ENCODE measurements at places on chromosomes 12 and 14. TPM values are rescaled to one million over a fixed set of nuclear protein-coding genes. Genes with fewer than 3 reads are reported as not detected.

CELA1 gene
- not detected for total RNA-seq

TMTC2 gene
- 18.3 TPM for total RNA-seq

DNA sequence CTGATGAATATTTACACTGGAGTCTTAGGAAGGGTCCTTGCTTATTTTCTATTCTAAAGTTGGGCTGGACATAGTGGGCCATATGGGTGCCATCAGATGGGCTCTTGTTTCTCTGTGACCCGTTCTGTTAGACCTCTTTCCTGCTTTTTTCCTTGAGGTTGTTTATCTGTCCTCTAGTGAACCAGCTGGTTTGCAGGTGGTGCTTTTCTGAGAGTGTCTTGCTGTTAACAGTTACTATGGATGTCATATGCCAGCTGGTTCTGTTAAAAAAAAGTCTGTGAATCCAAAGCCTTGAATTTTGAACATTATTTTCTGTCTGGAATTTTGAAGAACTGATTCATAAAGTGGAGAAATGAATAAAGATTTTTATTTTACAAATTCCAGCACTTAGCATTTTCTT is 29.2 kb downstream of the ZC3H14 start:
- H3K4me1 ChIP-seq = no peaks in the 10 kb centered on the region
- DNase-seq = no peak
- no peaks in the 10 kb centered on the region for H3K27me3 ChIP-seq
- H3K27ac ChIP-seq = no peak overlapping the region

MYF5 gene
- not detected for total RNA-seq

PRKD1 gene
- total RNA-seq = 10.7 TPM

FLVCR2 gene
- 3.1 TPM for total RNA-seq

PHETA1 gene
- total RNA-seq = 7.1 TPM

DNA sequence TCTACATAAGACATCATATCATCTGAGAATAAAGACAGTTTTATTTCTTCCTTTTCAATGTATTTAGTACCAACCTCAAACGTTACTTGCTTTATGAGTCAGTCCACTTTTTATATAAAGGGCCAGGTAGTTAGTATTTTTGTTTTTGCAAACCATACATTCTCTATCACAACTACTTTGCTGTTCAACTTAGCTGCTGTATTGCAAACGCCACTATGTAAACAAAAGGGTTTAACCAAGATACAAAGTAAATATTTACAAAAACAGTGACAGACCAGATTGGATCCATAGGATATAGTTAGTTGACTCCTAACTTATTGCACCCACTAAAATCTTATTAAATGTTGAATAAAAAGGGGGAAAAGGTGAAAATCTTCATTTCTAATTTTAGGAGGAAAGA is 87.7 kb upstream of the FOXG1 start:
- no peak overlapping the region for H3K4me3 ChIP-seq
- H3K27ac ChIP-seq = no peak overlapping the region
- no peaks in the 10 kb centered on the region for H3K27me3 ChIP-seq
- DNase-seq = no peak
- H3K36me3 ChIP-seq = no peaks in the 10 kb centered on the region

NRXN3 gene
- total RNA-seq = 15.8 TPM

B4GALNT3 gene
- total RNA-seq = 9.7 TPM

GRCh38 chr12:132248453-132249167 is 80.8 kb downstream of the GALNT9 start:
- H3K27ac ChIP-seq = no peak overlapping the region
- H3K27me3 ChIP-seq = peaks cover 15% of the 10 kb centered on the region
- H3K36me3 ChIP-seq = no peaks in the 10 kb centered on the region
- no peaks in the 10 kb centered on the region for H3K4me1 ChIP-seq
- no peak for DNase-seq

- peak overlapping the region; percentile 1 for H3K27ac ChIP-seq
- no peaks in the 10 kb centered on the region for H3K27me3 ChIP-seq
- H3K4me1 ChIP-seq = peaks cover 6% of the 10 kb centered on the region
- no peak for DNase-seq
- no peak overlapping the region for H3K4me3 ChIP-seq
Observed at GRCh38 chr12:62720661-62721330, 214.2 kb downstream of the PPM1H start.

ALG10 gene
- total RNA-seq = 5.1 TPM

PSMD9 gene
- total RNA-seq = 55.1 TPM

DNA sequence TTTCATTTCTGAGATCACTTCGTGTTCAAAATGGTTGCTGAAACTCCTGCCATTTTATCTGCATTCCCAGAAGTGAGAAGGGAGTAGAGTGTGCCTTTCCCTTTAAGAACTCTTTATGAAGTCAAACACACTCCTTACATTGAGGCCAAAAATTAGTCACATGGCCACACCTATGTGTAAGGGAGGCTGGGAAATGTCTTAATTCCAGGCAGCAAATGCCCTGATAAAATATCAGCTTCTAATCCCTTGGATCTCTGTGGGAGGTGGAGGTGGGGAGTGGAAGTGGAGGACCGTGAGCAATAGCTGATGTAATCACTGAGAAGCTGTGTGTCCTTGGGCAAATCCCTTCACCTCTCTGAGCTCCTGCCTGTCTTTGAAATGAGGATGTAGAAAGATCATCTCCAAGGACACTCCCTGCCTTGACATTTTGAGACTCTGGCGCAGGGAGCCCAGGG is 22.7 kb upstream of the ANKRD9 start:
- no peaks in the 10 kb centered on the region for H3K36me3 ChIP-seq
- no peaks in the 10 kb centered on the region for H3K27me3 ChIP-seq
- peak overlapping the region; percentile 96 for H3K27ac ChIP-seq
- H3K4me3 ChIP-seq = no peak overlapping the region
- DNase-seq = no peak
- H3K4me1 ChIP-seq = peaks cover 7% of the 10 kb centered on the region

GRCh38 chr14:95507174-95507573 is 9.3 kb downstream of the SYNE3 start:
- H3K27ac ChIP-seq = peak overlapping the region; percentile 12
- H3K4me3 ChIP-seq = no peak overlapping the region
- peaks cover 45% of the 10 kb centered on the region for H3K4me1 ChIP-seq
- H3K27me3 ChIP-seq = peaks cover 18% of the 10 kb centered on the region
- no peaks in the 10 kb centered on the region for H3K36me3 ChIP-seq

SLCO1A2 gene
- total RNA-seq = not detected

DIO3 gene
- 0.27 TPM for total RNA-seq

GRCh38 chr12:55636116-55636655 is 506 bp upstream of the OR10P1 start:
- H3K27ac ChIP-seq = no peak overlapping the region
- H3K27me3 ChIP-seq = no peaks in the 10 kb centered on the region
- no peak for DNase-seq
- H3K4me1 ChIP-seq = no peaks in the 10 kb centered on the region
- no peak overlapping the region for H3K4me3 ChIP-seq

DNA sequence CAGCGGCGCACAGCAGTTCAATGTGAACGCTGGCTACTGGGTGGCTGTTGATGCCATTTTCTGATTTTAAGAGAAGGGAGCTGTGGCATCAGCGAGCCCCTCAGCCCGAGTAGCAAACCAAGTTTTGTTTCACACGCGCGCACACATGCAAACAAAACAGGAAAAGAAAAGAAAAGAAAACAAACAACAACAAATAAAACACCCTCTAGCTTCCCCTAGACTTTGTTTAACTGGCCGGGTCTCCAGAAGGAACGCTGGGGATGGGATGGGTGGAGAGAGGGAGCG is 540 bp downstream of the PAX9 start:
- H3K4me1 ChIP-seq = no peaks in the 10 kb centered on the region
- no peak for DNase-seq
- H3K4me3 ChIP-seq = peak overlapping the region; percentile 75
- H3K27me3 ChIP-seq = peaks cover 46% of the 10 kb centered on the region
- peaks cover 5% of the 10 kb centered on the region for H3K36me3 ChIP-seq

DNA sequence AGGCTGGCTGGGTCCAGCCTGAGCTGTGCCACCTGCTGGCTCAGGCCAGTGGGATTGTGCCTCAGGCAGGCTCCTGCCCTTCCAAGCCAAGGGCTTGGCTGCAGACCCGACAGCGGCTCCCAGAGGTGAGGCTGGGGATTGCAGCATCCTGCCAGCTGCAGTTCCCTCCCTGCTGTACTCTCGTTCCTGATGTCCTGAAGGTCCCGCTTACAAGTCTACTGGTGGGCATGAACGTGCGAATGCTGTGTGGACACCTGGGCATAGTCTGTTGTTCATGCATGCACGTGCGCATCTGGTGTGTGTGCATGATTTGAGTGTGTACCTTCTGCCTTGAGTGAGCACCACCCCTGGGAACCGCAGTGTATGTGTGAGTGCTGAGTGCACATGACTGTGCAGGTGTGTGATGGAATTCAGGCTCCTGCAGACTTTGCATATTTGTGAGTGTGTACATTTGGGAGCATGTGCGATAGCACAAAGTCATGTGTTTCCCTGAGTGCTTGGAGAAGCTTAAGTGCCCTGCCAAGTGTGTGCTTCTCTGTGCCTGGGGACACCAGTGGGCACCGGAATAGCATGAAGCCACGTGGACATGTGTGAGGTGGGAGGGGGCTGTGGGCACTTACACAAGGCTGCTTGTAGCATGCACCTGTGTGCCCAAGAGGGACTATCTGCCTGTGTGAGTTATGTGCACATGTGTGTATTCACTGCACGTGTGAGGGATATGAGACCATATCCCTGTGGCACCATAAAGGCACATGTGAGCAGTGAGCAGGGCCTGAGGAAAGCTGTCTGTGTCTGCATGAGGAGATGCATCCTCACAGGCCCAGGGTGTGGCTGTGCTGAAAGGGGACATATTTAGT is 19.3 kb upstream of the KRT7 start:
- DNase-seq = no peak
- peaks cover 4% of the 10 kb centered on the region for H3K27me3 ChIP-seq

DNA sequence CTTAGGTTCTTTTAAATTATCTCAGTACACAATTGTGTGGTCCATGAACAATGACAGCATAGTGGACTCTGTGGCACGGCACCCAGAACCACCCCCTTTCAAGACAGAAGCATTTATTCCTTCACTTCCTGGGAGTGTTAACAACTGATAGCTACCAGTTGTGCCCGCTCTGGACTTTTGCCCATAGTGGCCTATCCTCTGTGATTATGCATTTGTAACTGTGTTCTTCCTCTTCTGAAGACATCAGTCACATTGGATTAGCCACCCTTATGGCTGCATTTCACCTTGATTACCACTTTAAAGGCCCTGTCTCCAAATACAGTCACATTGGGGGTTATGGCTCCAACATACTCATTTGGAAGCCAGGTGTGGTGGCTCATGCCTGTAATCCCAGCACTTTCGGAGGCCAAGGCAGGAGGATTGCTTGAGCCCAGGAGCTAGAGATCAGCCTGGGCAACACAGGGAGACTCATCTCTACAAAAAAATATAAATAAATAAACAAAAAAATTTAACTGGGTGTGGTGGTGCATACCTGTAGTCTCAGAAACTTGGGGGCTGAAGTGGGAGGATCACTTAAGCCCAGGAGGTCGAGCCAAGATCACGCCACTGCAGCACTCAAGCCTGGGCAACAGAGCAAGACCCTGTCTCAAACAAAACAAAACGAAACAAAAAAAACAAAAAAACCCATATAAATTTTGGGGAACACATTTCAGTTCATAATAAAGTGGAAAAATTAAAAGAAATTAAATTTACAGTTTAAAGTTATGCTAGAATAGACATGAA is 27.6 kb upstream of the PHC1 start:
- H3K36me3 ChIP-seq = no peaks in the 10 kb centered on the region
- H3K4me1 ChIP-seq = no peaks in the 10 kb centered on the region
- no peak overlapping the region for H3K4me3 ChIP-seq

DNA sequence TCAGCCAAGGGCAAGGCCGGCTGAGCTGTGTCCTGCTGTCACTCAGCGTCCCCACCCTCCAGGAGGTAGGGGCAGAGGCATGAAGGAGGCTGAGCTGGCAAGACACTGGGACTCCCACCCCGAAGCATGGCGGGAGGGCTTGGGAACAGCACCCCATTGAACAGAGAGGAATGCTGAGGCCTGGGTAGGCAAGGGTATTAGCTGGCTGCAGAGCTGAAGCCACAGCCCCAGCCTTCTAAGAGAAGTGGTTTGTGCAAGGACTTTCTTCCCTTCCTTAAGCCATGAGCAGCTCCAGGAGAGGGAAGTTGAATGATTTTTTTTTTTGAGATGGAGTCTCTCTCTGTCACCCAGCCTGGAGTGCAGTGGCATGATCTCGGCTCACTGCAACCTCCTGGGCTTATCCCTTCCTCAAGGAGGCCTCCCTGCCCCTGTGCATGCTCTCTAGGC is 6.6 kb upstream of the CFAP73 start:
- H3K27ac ChIP-seq = no peak overlapping the region
- no peaks in the 10 kb centered on the region for H3K36me3 ChIP-seq
- no peak for DNase-seq
- no peak overlapping the region for H3K4me3 ChIP-seq
- H3K4me1 ChIP-seq = no peaks in the 10 kb centered on the region

DNA sequence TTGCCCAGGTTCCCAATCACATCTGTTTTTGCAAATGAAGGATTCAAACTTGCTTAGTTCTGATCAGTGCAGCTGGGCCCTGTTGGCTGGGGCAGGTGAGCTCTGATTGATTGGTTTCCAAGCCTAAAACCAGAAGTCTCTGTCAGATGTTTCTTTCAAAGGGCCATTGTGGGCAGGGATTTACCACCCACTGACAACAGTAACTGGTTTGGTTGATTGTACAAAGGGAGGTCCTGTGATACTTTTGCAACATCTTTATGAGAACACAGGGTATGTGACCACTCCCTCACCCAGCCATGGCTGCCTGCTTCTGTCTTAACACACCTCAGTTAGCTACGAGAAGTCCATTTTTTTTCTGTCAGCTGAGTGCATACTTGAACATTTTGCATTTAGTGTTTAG is 184.1 kb downstream of the FLRT2 start:
- H3K27me3 ChIP-seq = no peaks in the 10 kb centered on the region
- H3K36me3 ChIP-seq = no peaks in the 10 kb centered on the region
- H3K27ac ChIP-seq = no peak overlapping the region
- DNase-seq = no peak

DNA sequence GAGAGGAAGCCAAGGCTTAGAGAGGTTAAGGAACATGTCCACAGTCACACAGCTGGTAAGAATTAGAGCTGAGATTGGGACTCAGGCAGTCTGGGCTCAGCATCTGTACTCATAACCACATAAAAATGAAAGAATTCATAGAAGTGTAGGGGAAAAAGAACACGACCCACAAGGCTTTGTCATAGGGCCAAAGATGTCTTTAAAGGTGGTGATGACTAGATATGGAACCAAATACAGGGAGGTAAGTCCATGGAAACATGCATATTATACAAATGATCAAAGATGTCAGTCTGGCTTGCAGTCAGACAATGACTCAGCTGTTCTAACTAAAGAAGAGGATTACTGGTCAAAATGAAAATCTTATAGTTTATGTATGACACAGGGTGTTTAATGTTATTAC is 7.2 kb upstream of the SSPN start:
- H3K27me3 ChIP-seq = peaks cover 5% of the 10 kb centered on the region
- no peaks in the 10 kb centered on the region for H3K36me3 ChIP-seq
- no peak for DNase-seq
- H3K4me3 ChIP-seq = no peak overlapping the region
- H3K4me1 ChIP-seq = no peaks in the 10 kb centered on the region
- no peak overlapping the region for H3K27ac ChIP-seq

GRCh38 chr14:94029265-94029664 is 3.1 kb downstream of the OTUB2 start:
- H3K4me3 ChIP-seq = no peak overlapping the region
- no peaks in the 10 kb centered on the region for H3K27me3 ChIP-seq
- no peaks in the 10 kb centered on the region for H3K36me3 ChIP-seq
- no peak for DNase-seq
- H3K4me1 ChIP-seq = peaks cover 18% of the 10 kb centered on the region
